ENCODE measurements at places on chromosomes 6 and 20. TPM values are rescaled to one million over a fixed set of nuclear protein-coding genes. Genes with fewer than 3 reads are reported as not detected.

SPATA25 gene
- 2.9 TPM for total RNA-seq

PMEPA1 gene
- total RNA-seq, result 28.2 TPM

DNA sequence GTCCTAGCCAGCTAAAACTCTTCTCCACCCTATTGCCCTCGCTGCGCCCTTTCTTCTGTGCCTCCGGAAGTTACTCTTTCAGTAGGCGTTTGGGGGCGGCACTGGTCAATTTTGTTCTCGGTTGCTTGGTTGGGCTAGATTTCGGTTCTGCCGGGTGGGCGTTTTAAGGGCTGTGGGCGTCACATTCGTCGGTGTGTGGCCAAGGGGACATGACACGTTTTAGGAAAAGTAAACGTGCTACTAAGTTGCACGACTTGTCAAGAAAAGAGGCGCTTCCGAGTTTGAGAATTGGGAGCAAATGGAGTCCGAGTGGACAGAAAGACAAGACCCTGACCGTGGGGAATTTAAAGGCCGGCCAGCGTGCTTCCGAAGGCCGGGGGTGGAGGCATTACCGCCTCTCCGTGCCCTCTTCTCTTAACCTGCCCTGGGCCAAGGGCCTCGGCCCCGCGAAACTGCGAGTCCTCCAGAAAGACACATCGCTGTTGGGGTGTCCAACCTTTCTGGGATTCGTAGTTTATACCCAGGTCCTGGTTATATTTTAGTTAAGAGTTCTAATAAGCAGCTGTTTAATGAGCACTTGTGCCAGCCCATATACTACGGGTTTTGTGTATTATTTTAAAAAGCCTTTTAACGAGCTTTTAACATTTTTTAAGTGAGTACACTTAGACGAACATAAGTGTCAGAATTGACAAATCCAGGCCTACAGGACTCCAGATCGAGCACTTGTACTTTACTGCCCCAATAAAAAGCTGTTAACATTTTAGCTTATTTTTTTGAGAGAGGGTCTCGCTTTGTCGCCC is 664 bp upstream of the BAG6 start:
- DNase-seq, result no peak

DNA sequence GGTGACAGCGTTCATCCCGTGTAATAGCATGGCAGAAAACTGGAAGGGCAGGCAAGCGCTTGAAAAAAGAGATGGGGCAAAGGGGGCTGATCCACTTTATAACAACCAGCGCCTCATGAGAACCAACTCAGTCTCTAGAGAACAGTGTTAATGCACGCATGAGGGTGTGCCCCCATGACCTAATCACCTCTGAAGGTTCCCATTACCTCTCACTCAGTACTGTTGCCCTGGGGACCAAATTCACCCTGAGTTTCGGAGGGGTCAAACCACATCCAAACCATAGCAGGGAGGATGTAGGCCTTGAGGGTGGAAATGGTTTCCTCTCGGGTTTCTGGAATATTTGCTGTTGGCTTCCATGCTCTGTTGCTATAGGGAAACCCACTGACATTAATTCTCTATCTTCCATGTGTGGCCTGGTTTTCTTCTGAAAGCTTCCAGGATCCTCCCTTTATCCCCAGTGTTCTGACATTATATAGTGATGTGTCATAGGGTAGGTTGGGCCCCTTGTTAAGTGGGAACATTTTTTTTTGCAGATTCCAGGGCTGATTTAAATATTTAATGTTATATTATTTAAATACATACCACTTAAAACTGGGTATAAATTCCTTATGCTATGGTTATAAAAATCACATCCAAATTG is 65.2 kb downstream of the PPP1R14C start:
- no peak for DNase-seq

DNA sequence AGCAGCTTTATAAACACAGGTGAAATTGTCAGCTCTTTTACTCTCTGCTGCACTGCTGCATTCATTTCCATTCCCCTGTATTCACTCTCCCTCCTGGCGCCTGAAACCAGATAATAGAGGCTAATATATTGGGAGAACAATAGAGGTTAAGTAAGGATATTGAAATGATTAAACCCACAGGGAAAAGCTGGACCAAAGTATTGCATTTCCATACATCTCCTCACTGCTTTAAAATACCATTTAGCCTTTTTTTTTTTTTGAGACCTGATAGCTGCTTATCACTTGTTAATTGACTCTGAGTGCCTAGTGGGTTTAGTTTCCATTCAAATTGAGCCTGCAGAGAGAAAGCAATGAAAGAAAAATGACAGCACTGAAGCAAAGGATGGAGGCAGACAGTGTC is 540.5 kb upstream of the IMPG1 start:
- no peak for DNase-seq

All from osteocyte (in vitro differentiated cells).